ENCODE measurements at places on chromosomes 1 and 21. TPM values are rescaled to one million over a fixed set of nuclear protein-coding genes. Genes with fewer than 3 reads are reported as not detected.

Gene NUAK2
- total RNA-seq = 7.9 TPM

Gene ILDR2
- total RNA-seq = 0.13 TPM

Gene HPDL
- 0.86 TPM for total RNA-seq

Gene ITLN2
- 0.52 TPM for total RNA-seq

Gene SERPINC1
- total RNA-seq = 0.07 TPM
